ENCODE measurements at places on chromosomes 3 and 15. TPM values are rescaled to one million over a fixed set of nuclear protein-coding genes. Genes with fewer than 3 reads are reported as not detected.

- DNase-seq = no peak
Observed at GRCh38 chr3:55159016-55159415, 231.2 kb upstream of the LRTM1 start.

- no peak for DNase-seq
Observed at GRCh38 chr3:169861871-169862270, 7.9 kb downstream of the LRRC31 start.

GRCh38 chr3:169311860-169312259, 351.7 kb downstream of the MECOM start:
- DNase-seq = no peak

GRCh38 chr15:58639992-58640391, 109.5 kb downstream of the ADAM10 start:
- no peak for DNase-seq

- DNase-seq = no peak
Observed at GRCh38 chr3:54641226-54642014, 286.4 kb downstream of the LRTM1 start.

DNA sequence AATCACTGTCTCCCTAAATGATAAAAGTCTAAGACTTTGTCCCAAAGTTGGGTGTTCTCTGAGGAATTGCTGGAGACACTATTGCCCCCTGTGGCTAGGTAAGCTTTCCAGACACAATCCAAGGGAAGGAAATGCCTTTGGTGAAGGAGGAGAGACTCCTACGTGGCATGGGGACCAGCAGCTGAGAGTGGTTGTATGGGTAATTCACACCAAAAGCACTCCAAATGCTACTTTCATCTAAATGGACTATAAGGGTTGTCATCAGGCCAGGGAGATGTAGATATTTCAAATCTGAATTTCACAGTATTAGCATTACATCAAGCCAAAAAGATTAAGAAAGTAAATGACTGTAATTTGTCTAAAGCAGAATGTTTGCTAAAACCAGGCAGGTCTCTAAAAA, 400.8 kb upstream of the THBS1 start:
- no peak for DNase-seq

- no peak for DNase-seq
Observed at GRCh38 chr15:38253351-38253781, 730 bp downstream of the SPRED1 start.

DNA sequence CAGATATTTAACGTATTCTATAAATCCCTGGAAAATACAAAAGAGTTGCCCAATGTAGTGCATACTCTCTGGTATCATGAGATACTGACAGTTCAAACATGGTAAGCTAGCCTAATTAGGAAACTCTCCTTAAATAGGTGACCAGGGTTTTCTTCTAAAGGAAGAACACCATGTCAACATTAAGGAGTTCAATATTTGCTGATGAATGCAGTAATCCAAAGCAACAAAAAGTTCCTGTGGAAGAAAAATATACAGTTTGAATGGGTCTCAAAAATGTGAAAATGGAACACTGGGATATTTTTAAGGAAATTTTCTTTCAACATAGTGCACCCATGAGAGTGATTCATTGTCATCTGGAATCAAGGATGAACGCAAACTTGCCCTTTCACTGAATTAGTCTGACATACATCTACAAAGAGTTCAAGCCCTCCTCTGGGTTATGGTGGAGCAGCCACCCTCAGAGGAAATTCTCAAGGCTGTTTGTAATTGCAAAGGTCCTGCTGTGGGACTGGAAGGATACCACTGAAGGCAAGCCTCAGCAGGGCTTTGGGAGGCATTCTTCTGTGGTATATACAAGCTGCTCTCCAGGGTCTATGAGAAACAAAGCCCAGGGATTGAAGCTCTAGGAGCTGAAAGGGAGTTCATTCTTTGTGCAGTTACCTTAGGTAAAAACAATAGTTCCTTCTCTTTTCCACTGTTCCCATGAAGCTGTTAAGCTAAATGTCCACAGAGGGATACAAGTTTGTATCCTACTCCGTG, 700.3 kb downstream of the TUSC7 start:
- no peak for DNase-seq

DNA sequence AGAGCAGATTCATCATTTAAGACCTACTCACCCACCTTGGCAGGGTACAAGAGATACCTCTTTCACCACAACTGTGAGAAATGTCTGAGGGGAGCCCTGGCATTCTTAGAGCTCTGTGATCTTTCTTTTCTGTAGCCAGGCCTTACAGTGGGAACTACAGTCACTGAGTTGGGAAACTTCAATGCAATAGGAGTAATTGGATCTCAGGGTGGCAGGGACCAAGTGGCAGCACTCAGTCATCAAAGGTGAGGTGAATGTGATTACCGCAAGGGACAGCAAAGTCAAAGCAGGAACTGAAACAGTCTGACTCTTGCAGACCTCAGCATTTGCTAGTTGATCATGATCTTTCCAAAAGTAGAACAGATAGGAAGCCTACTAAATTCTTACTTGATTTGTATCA, 7.2 kb upstream of the MCF2L2 start:
- DNase-seq = no peak

- no peak for DNase-seq
Observed at GRCh38 chr3:55723653-55724406, 236.7 kb upstream of the WNT5A start.

GRCh38 chr3:32237670-32238452, 619 bp upstream of the CMTM8 start:
- peak; percentile 19 for DNase-seq

DNA sequence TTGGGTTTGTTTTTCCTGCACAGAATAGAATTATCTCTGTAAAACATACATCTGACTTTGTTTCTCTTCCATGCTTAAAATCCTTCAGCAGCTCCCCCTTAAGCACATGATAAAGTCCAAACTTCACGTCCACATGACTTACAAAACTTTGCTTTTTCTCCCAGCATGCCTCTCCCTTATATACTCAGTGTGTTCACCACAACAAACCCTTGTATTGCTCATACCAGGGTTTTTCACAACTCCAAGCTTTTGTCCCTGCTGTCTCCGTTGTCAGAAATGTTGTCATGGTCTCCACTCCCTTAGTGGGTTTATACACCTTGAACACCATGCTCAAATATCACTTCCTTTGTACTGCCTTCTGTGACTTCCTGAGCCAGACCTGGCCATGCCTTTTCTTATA, 91.1 kb upstream of the MITF start:
- no peak for DNase-seq

DNA sequence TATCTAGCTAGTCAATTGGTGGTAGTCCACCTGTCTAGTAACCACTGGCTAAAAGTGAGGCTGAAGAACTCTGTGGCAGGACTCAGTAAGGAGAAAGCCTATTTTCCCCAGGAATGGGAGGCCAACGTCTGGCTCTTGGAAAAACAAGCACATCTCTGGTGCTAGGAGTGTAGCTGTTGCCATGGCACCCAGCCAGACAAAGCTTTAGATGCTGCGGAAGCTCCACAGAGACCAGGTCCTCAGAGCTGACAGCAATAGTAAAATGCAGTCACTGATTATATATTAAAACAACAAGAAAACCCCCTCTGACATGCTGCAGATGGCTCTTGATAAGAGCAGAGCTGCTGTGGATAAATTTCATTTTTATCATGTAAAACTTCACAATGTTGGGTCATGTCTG, 124.9 kb upstream of the STRIT1 start:
- DNase-seq = no peak

DNA sequence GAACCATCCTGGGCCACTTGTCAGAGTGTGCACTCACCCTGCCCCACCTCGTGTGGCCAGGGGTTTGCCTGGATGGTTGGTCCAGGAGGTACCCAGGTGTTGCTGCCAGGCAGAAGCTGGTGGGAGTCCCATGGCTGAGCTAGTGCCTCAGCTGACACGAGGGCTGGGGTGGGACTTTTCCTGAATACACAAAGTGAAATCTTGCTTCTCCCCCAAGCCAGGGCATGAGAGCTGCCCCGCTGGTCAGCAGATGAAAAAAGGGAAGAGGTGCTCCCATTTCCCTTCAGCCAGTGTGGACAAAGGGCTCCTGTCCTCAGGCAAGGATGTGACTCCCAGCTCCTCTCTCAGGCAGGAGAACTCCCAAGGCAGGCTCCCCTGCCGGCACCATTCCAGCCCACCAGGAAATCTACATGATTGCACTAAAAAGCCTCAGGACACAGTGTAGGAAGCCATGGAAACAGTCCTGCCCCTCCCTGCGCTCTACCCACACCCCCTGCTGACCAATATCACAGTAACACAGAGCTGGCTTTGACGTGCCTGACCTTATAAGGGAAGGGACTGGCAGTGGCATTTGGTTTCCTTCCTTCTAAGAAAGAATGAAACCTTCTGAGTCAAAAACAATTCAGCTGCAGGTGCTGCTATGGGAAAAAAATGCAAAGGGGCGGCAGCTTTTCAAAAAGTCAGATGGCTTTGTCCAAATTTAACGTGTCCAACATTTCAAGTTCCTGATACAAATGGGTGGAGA, 33.9 kb downstream of the MYO5C start:
- peak; percentile 47 for DNase-seq

- DNase-seq = no peak
Observed at GRCh38 chr3:71478568-71478967, 105.0 kb downstream of the FOXP1 start.

DNA sequence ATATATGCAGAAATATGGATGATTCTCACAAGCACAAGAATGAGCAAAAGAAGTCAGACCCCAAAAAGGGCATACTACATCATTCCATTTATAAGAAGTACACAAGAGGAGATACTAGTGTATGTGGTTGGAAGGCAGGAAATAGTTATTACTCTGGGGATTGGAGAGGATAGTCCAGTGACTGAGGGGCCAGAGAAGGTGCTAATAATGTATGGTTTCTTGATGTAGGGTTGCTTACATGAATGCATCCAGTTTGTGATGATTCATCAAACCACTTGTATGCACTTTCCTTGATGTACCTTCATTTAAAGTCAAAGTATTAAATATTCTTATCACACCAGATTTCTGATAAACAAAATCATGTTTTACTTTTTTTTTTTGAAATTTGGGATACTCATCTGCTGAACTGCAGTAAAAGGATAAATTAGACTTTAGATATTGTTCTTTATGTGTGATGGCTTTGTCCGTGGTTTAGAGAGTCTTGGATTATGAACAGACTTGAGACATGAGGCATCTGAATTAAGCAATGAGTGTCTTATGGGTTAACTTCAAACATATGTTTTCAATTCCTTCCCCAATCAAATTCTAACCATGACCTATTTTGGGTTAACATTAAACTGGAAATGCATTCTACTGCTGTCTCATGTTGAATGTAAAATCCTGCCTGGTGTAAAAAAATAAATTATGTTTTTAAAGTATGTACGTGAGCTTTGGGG, 171.2 kb downstream of the SEMA6D start:
- no peak for DNase-seq

GRCh38 chr3:10601151-10601856, 95.9 kb upstream of the ATP2B2 start:
- DNase-seq = no peak

DNA sequence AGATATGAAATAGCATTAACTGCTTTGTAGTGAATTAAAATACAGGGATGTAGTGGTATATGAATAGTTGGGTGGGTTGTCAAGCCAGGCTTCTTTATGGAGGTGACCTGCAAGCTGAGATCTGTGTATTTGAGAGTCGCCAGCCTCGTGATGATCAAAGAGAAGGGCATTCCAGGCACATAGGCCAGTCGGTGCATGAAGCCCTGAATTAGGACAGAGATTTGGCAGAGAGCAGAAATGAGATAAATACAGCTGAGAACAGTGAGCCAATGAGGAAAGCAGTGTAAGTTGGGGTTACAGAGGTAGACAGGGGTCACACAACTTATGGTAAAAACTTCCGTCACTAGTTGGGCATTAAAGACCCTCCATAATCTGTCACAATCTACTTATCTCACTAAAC, 641.9 kb downstream of the OTOL1 start:
- DNase-seq = no peak

DNA sequence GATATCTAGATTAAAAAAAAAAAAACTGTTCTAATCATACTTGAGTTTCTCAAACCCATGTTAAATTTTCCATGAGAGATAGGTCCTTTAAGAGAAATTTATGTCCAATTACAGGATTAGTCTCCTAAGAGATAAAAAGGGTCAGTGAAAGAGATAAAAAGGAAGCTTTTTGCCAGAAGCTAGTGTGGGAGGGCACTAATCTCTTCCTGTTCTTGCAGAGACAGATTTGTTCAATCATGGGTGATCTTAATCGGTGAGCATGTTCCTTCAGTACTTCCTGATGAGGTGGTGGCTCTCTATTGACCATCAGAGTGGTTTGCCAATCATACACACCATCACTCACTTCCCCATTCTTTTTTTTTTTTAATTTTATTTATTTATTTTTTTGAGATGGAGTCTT, 16.9 kb upstream of the LPP start:
- no peak for DNase-seq

GRCh38 chr3:88434001-88434400, 284.2 kb downstream of the C3orf38 start:
- no peak for DNase-seq

GRCh38 chr3:150409512-150410310, 1.6 kb downstream of the TSC22D2 start:
- peak; percentile 72 for DNase-seq

DNA sequence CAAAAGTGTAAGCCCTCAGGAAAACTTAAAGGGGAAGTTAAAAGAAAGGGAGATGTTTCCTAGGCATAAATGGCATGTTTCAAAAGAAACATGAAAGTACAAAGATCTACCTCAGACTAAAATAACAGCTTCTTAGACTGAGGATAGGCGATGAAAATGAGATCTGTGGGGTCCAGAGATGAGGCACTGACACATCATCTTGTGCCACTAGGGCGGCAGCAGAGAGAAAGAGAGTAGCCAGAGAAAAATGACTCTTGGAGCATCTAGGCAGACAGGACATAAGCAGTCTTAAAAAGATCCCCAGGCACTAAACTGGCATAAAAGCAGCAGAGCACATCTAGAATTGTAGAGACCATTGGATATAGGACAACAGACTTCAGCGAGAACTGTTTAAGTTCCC, 42.5 kb upstream of the RFX7 start:
- DNase-seq = no peak

GRCh38 chr15:84821501-84822021, 4.4 kb downstream of the ALPK3 start:
- peak; percentile 81 for DNase-seq

DNA sequence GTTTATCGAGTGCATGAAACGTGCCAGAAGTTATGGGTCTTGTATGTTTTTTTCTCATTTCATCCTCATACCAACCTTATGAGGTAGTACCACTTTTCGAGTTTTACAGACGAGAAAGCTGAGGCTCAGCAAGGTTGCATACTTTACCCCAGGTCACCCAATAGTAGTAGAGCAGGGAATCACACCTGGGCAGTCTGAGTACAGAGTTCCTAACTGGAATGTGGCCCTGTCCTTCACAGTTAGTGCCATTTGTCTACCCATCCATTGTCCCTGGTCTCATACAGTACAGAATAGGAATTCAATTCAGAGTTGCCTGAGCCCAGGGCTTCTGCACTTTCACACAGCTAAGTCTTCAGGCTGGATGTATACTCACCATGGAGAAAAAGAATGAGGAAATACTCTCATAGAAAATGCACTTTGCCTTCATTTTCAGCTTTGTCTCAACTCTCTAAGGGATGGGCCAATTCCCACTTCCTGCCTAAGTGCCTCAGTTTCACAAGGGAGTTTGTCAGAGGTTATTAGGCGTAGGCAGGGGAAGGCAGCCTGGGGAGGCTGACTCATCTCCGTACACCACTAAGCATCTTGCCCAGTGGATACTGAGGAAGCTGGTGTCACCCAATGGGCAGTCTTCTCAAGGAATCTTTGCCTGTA, 93.2 kb downstream of the TMEM212 start:
- DNase-seq = no peak

The NEK4 gene
- total RNA-seq = 48.0 TPM

The GOLGA6L10 gene
- total RNA-seq = 0.29 TPM

The THSD4 gene
- total RNA-seq = 39.2 TPM

The PEX11A gene
- total RNA-seq = 15.0 TPM

The C15orf62 gene
- total RNA-seq = not detected

The SMCO1 gene
- not detected for total RNA-seq

The CYP8B1 gene
- total RNA-seq = not detected

The LRRC49 gene
- total RNA-seq = 48.7 TPM

The GP5 gene
- not detected for total RNA-seq

Data from uterus (tissue), 4 donors.